ENCODE measurements at places on chromosomes 3 and 15.

- DNase-seq: no peak
Observed at GRCh38 chr3:40397912-40398311, 10.9 kb downstream of the ENTPD3 start.

DNA sequence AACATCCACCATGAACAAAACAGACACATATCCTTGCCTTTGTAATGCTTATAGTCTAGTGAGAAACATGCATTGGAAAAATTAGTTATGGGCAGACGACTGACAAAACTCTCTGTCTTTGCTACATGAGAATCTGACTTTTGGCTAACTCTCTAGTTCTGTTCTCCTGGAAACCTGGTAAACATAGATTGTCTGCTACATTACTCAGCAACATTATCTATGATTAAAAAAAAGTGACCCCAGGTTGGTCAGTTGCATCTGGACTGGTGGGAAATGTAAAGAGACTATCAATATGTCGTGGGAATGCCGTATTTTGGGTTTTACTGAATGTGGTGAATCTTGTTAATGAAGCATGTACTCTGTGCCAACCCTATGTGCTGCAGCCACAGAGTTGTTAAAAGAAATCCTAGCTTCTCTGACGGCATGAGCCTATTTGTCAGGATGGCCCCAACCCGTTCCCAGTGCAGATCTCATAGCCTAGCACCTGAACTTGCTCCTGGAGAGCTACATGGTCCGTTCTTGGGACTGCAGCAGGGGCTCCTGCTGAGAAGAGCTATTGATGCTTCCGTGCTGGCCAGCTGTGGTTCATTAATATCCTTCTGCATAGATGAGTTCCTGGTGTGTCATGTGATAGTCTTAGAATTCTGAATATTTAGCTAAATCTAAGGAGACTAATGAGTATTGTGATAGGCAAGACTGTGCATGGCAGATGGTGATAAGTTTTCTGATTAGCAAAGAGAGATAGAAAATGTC is 311.7 kb upstream of the ZNF717 start:
- no peak for DNase-seq

DNA sequence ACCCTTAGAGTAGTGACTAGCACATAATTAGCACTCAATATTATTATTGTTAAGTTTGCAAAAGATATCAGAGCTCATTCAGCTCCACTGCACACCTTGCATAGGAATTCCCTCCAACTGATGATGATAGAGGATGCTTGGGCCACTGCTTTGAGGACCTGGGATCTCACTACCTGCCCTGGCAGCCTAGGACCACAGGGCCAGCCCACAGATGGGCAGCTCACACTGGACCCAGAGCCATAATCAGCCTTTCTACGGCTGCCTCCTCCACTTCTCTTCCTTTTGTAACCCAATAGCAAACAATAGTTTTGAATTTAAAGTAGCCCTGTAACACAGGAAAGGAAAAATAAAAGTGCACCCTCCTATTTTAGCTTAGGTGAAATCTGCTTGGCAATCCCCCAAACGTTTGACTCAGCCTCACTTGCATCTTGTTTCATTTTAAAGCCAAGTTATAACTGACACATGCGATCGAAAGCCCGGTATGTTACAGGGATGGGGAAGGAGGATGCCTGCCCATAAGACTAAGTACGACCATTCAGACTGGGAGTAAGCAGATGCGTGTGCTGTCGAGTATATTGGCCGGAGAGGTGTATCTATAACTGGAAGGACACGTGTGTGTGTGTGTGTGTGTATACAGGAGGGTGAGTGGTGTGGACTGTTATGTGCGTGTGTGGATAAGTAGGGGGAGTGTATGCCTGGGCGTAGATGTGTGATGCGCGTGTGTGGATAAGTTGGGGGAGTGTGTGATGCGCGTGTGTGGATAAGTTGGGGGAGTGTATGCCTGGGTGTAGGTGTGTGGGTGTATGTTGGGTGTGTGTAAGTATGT is 65.9 kb downstream of the CPN2 start:
- DNase-seq: no peak

GRCh38 chr3:111539351-111540331 is 2.4 kb upstream of the CD96 start:
- DNase-seq: peak; percentile 80

- DNase-seq: no peak
Observed at GRCh38 chr15:67186688-67187087, 67.8 kb downstream of the AAGAB start.

DNA sequence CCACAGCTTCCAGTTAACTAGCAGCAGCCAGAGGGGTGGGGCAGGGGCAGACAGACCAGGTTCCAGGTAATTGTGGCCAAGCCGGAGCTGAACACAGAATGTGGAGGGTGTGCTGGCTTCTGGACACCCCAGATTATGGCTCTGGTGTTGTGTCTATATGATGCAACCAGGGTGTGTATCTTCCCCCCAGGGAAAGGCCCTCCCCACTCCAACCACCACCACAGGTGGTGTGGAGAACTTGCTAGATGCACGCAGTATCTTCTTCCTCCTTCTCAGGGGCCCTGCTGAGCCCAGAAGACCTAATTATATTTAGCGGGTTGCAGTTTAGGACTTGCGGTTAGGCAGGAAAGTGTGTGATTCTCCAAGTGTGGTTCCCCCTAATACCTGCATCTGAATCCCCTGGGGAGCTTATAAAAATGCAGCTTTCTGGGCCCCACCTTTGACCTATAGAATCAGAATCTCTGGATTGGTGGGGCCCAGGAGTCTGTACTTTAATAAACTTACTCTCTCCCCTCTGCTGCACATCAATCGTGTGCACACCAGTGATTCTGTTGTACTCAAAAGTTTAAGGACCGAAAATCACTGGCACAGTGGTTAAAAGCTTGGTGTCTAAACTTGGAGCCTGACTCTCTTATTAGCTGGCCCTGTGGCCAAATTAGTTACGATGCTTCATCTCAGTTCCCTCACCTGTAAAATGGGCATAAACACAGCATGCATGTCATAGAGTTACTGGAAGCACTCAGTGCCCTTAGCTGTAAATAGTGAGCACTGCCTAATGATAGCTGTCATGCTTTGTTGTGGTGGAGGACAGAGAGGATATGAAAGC is 379.1 kb upstream of the PROK2 start:
- DNase-seq: no peak

DNA sequence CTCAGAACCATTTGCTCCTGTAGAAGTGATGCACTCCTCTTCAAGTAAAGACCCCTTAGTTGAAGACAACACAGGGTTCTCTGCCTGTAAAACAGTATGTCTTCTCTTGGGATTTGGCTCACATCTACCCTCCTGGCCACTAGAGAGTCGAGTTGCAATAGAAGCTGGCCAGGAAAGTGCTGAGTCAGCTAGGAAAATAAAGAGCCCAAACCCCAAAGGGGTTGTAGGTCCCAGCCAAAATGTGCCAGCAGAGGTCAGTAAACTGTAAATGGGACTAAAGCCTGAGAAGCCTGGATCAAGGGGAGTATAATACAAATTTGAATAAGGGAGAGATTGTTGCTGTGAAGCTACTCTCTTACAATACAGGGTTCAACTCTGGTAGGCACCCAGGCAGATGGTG is 37.2 kb upstream of the THBS1 start:
- DNase-seq: no peak

GRCh38 chr3:102258666-102259227 is 176.1 kb upstream of the ZPLD1 start:
- no peak for DNase-seq
